ENCODE measurements at places on chromosomes 2 and 18.

DNA sequence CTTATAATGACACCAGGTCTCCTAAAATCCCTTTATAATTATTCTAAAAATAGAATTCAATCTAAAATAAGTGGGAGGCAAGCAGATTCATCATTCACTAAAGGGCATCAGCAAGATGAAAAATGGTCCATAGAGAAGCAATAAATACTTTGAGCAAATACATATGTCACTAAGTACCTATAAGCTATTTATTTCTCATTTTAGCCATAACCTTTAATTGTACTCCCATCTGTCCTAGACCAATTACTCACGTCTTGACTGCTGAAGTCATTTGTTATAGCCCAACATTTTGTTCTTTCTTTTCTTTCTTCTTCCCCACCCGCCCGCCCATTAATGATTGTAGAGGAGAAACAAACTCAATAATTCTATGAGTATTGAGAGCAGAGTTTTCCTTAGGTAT lies 105.7 kb downstream of the MAP2 start:
- DNase-seq = no peak

DNA sequence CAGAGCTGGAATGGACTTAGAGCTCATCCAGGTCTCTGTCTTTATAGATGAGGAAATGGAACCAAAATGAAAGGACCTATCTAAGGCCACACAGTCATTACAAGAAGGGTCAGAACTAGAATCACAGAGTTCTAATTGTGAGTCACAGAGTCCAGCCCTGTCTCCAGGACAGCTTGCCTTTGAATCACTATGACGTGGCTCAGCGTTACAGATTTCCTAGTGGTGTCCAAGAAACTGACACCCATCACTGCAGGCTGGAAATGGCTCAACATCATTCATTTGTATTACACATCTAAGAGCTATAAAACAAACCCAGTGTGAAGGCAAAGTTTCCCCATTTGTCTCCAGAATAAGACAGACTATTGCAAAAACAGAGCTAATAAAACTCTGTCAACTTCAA lies 164.3 kb upstream of the SIX2 start:
- DNase-seq = peak; percentile 18

GRCh38 chr2:169513926-169514325 lies 4.4 kb downstream of the KLHL41 start:
- no peak for DNase-seq

GRCh38 chr2:29760008-29760407 lies 161.4 kb downstream of the ALK start:
- DNase-seq = no peak

DNA sequence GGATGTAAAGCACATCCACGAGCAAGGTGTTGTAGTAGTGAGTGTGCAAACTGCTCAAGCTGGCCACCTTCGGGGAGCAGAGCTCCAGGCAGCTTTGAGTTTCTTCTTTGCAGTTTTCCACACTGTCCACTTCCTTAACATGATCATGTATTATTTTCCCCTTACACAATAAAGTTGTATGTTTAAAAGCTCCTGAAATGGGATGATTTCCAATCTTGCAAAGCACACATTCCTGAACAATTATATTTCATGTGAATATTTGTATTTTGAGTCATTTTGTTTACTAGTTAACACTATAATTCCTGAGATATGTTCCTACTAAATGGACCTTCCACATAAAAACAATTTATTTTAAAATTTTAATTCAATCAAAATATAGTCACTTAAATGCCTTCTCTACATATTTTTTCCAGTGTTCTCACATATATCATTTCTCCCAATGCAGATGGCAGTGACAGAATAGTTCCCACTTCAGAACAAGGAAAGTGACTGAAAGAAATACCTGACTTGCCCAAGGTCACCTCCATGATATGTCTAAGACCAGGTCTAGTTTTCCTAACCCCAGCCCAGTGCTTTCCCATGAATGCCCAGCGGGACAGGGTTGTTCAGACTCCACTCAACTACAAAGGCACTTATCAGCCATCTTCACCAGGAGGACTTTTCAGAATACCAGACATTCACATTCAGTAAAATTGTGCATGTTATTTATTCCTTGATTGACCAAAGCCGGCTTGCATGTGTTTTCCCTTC lies 5.5 kb downstream of the CYB5A start:
- no peak for DNase-seq

DNA sequence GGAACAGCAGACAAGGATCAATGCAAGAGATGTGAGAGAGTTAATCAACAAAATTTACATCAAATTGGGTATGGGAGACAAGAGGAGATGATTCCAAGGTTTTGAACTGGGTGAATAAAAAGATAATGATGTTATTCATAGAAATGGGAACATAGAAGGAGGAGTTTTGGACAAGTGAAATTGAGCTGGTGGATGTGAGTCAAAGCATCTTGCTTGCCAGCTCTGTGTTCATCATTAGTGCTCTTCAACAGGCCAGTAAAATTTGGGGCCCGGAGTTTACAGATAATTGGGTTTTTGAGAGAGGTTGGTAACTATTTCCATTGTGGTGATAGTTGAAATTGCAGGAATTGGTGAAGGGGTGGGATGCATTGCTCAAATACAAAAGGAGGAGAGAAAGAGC lies 69.9 kb upstream of the CAVIN2 start:
- DNase-seq = no peak

- DNase-seq = no peak
Measured at GRCh38 chr2:240460253-240460711, 24.8 kb downstream of the GPC1 start.

Data from GM12865 (cell line).